ENCODE measurements at places on chromosomes 16 and 17.

DNA sequence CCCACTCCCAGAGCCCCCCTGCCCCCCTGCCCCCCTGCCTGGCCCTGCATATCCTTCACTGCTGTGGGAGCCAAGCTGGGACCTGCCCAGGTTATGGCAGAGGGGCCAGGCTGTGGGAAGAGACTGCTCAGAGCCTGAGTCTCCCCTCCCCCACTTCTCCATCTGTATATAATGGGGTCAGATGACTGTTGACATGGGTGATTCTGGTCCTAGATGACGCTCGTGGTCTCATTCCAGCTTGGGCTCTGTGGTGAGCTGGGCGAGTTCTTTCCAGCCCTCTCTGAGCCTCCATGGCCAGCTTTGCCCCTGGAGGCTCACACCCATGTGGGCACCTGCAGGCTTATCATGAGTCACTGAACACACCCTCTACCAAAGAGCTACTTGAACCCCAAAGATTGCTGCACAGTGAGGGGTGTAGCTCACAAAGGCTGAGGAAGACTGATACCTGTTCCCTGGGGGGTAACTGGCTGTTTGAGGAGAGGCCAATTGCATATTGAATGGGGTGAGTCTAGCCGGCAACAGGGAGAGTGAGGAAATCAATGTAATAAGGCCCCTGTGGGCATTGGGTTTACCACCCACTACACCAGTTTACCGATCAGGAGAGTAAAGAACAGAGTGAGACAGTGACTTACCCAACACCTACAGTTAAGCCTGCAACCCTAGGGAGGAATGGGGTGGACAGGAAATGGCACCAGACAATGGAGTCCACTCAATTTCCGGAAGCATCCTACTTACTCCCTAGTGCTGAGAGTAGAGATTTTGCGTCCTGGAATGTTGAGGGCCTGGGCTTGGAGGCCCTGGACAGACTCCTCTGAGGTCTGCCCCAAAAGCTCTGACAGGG lies 4.2 kb upstream of the SREBF1 start:
- DNase-seq = no peak

DNA sequence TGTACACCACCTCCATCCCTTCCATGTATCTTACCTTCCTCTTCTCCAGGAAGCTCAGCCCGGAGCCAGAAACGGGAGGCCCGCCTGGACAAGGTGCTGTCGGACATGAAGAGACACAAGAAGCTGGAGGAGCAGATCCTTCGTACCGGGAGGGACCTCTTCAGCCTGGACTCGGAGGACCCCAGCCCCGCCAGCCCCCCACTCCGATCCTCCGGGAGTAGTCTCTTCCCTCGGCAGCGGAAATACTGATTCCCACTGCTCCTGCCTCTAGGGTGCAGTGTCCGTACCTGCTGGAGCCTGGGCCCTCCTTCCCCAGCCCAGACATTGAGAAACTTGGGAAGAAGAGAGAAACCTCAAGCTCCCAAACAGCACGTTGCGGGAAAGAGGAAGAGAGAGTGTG lies 756 bp upstream of the MVP start:
- no peak for DNase-seq

DNA sequence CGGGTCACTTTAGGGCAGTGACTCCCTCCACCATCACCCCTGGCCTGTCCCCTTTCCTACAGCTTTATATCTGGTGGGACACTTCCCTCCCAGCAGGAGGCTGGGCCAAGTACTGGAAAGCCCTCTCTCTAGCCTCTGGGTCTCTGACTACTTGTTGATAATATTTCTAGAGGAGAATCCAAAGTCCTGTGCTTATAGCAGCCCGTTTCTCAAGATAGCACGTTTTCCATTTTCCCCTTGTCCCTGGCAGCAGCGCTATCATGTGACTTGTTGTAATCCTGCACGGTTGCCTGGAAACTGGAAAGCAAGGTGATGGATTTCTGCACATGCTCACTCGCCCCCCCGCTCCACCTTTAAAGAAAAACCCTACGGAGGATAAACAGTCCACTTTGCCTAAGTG lies 3.3 kb upstream of the AXIN2 start:
- DNase-seq = no peak

GRCh38 chr17:40883031-40883430 lies 2.0 kb downstream of the KRT20 start:
- DNase-seq = no peak

DNA sequence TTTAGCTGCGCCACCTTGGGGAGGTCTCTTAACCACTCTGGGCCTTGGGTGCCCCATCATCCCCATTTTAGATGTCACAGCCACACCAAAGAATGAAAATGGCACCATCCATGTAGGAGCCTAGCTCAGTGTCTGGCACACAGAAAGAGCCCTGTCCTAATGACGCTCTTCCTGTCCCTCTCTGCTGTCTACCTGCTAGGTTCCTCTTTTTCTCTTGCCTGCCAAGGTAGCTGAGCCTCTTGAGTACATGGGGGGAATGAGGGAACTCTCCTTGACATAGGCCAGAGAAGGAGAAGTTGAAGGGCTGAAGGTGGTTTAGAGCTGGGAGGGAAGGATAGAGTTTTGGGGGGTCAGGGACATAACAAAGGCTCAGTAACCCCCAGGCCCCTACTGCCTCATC lies 1.8 kb downstream of the RUNDC3A start:
- DNase-seq = no peak

DNA sequence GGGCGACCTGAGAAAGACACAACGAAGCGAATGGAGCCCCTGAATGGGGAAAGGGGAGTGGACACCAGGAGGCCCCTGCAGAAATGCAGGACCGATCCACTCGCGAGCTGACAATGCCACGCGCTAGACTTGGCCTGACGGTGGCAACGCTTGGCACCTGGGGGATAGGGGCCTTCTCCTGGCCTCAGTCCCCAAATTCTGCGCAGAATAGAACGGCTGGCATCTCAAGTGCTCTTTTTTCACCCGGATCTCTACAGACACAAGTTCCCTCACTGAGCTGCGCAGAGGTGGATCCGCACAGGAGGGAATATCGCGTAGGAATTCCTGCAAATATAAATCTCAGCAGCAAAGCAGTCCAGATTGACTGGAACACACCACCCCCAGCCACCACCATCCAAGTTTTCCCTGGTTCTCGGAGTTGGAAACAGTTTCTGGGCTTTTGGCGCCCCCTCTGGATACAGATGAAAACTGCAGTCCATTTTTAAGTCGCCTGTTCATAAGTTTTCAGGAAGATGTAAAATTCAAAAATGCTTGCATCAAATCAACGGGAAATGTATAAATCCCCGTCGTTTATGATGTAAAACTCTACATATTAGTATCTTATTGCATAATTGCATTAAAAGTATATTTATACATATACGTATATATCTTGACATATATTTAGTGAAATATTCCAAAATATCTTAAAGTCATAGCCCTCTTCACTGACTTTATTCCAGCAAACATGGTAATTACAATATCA lies 2.3 kb upstream of the SOX9 start:
- no peak for DNase-seq

DNA sequence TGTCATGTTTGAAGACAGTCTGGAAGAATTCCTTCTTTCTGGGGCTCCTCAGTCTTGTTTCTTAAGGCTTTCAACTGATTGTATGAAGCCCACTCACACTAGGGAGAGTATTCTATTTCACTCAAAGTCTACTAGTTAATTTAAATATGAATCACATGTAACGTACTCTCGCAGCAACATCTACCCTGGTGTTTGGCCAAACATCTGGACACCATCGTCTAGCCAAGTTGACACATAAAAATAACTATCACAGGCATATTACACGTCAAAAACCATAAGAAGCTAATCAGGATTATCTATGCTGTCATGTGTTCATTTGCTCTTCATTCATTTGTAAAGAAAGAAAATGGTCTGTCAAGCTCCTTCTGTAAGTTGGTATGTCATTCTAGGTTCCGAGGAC lies 787.4 kb downstream of the KCNJ2 start:
- no peak for DNase-seq

DNA sequence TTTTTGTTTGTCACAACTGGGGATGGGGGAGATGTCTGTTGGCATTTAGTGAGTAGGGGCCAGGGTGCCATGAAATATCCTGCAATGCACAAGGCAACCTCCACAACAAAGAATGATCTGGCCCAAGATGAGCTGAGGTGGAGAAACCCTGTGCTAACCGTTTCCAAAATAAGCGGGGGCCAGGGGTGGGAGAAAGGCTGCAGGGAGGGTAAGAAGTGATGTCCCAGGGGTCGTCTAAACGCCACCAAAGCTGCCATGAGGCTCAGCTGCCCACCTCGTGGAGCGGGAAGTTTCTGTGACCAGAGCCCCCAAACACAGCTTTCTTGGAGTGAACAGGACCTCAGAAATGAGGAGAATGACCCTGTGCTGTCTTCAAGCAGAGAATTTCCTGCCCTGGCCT lies 76.5 kb upstream of the CDH5 start:
- DNase-seq = no peak

DNA sequence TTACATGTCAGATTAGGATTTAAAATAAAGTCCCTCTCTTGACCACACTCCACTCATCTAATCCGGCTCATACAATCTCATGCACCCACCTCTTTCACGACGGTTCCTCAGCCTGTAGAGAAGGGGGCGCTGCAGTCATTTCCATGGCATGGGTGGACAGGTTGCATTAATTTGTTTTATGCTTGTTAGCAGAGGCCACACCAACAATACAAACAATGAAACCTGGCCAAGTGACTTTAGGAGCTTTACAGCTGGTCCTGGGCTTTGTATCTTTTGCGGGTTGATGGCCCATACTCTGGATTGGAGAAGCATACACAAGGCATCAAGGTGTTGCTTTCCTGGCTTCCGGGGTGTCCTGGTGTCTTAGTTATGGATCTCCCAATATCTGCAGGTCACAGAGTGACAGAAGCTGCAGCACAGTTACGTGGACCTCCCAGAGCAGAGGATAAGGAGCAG lies 9.7 kb upstream of the SNF8 start:
- no peak for DNase-seq

Measured in effector CD4-positive, alpha-beta T cell (primary cell).